B cell (primary cell): ENCODE measurements at places on chromosomes 7 and 10. TPM values are rescaled to one million over a fixed set of nuclear protein-coding genes. Genes with fewer than 3 reads are reported as not detected.

- no peak for DNase-seq
Observed at GRCh38 chr10:49220031-49220430, 31.8 kb upstream of the TMEM273 start.

DNA sequence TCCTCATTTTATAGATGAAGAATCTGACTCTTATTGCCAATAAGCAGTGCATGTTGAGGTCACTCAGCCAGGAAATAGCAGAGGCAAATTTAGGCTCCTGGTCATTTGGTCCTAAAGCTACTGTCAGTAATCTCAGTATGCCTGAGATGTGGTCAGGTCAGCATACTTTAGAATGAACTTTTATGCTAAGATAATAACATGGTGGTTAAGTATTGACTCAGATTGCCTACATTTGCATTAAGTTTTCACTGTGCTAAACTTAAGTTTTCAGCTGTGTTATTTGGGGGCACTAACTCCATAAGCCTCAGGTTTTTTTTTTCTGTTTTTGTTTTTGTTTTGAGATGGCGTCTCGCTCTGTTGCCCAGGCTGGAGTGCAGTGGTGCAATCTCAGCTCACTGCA lies 35.9 kb upstream of the CCSER2 start:
- no peak for DNase-seq

The HOXA6 gene
- 0.49 TPM in 1 of 2 replicates, not detected in the other for total RNA-seq

DNA sequence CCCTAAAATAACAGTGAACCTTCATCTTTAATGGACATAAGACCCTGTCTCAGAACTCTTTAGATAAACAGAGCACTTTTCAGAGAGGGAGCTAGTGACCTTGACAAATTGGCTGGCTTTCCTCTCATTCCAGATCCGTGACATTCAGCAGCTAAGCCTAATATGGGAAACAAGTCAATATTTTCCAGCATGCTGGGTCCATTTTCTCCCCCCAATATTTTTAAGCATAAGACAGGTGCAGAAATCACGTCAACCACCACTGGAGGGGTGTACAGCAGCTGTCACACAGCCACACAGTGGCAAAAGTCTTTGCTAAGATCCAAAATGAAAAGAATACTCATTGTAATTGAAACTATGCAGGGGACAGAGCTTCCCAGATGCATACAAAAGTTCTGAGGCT lies 26.1 kb downstream of the LRRTM3 start:
- DNase-seq: no peak

DNA sequence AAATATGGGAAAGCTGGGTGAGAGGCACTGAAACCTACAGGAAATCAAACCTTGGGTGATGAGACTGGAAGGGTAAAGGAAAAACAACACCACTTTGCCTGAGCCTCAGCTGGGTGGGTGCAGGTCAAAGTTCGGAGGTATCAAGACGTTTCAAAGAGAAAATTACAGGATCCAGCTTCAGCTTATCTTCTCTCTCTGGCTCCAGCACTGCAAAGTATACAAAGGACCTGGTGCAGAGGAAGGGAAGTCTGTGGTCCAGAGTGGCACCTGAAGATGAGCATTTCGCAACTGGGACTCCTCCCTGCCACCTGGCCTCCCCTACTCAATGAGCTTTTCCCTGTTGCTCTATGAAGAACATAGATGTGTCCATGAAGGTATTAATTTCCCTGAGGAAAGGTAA lies 6.4 kb upstream of the FXYD4 start:
- no peak for DNase-seq
